ENCODE measurements at places on chromosomes 5 and 9. TPM values are rescaled to one million over a fixed set of nuclear protein-coding genes. Genes with fewer than 3 reads are reported as not detected.

- no peak for DNase-seq
Observed at GRCh38 chr5:74624501-74624900, 16.0 kb downstream of the ENC1 start.

GRCh38 chr5:139642213-139642612, 5.9 kb upstream of the CXXC5 start:
- DNase-seq = no peak

- DNase-seq = no peak
Observed at GRCh38 chr5:41763574-41763973, 106.7 kb downstream of the OXCT1 start.

GRCh38 chr9:37034938-37035647, 1.0 kb upstream of the PAX5 start:
- DNase-seq = no peak

DNA sequence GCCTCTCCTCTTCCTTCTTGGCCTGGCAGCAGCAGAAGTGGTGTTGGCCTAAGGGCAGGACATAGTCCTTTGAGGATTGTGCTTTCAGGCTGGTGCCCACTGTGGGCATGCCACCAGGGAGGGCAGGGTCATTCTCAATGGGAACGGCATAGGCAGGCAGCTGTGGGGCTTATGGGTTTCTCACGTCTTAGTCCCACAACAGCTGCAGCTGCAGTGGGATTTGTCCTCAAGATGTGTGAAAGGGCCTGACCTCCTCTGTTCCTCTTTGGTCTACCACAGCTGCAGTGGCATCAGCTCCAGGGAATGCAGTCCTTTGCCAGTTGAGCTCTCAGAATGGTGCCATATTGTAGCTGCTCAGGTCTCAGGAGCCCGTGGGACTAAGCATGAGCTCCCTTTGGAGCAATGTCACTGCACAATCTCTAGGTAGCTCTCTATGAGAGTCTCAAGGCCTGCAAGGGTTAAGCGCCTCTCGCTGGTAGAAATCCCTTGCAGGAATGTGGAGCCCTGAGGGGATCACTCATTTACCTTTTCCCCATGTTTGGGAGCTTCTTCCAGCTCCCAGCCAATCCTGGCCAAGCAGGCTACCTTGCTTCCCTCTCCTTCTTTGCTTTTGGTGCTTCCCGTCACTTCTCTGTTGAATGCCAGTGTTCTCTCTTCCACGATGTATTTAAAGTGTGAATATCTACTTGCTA, 104.8 kb downstream of the GNA14 start:
- DNase-seq = no peak

GRCh38 chr5:59021286-59021673, 438.4 kb downstream of the RAB3C start:
- no peak for DNase-seq

ARL14EPL gene
- not detected for total RNA-seq

CDC25C gene
- 2.4 TPM for total RNA-seq

All from frontal cortex (tissue), 4 donors.